ENCODE measurements at places on chromosomes 2 and 18.

DNA sequence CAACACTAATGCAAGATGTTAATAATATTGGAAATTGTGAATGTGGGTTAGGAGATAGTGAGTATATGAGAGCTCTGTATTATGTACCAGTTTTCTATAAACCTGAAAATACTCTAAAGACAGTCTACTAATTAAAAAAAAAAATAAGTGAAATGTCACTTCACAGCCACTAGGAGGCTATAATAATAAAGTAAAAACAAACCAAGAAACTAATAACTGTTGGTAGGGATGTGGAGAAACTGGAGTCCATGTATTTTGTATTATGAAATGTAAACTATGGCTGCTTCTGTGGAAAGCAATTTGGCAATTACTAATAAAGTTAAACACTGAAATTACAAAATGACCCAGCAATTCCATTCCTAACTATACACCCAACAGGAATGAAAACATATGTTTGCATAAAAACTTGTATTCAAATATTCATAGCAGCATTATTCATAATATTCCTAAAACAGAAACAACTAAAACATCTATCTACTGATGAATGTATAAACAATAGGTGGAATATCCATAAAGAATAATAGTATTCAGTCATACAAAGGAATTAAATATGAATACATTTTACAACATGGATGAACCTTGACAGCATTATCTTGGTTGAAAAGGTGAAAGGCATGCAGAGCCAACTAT is 36.2 kb downstream of the CCDC178 start:
- no peak for DNase-seq

GRCh38 chr2:15845737-15846405 is 94.5 kb upstream of the MYCN start:
- DNase-seq: no peak

DNA sequence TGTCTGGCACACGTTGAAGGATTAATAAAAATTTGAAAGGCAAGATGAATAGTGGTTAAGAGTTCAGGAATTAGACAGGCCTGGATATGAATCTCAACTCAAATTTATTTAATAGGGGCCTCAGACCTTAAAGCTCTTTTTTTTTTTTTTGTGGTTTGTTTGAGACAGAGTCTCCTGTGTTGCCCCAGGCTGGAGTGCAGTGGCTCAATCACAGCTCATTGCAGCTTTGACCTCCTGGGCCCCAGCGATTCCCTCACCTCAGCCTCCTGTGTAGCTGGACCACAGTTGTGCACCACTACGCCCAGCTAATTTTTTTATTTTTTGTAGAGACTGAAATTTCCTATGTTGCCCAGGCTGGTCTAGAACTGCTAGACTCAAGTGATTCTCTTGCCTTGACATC is 3.0 kb downstream of the ZRANB3 start:
- DNase-seq: no peak

GRCh38 chr2:219126555-219126954 is 34.1 kb downstream of the NHEJ1 start:
- DNase-seq: peak; percentile 64

GRCh38 chr2:5911718-5912117 is 219.5 kb downstream of the SOX11 start:
- DNase-seq: no peak

- peak; percentile 6 for DNase-seq
Measured at GRCh38 chr2:30915486-30915885, 108.2 kb upstream of the CAPN13 start.

DNA sequence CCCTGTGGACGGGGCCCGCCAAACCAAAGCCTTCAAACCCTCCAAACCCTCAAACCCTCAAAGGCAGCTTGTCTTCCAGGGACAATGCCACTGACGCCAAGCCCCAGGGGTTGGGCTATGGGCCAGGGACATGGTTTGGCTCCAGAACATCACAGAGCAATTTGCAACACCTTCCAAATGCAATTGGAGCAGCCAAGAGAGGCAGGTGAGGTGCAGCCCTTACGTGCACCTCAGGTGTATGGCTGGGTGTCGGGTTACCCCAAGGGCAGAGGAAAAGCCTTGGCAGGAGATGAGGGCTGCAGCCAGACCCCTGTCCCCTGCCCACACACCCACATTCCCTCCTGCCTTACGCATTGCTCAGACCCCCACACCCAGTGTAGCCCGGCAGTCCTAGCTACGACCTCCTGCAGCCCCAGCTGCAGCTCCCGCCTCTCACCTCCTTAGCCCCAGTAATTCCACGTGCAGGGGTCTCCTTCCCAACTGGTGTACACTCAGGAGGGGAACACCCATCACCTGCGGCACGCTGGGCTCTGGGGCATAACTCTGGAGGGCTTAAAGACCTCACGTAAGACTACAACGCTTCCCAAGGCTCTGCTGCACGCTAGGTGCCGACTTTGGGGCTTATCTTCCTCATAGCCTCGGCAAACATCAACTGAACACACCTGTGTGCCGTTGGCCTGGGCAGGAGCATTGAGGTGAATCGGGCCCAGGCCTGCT is 88.7 kb downstream of the TFCP2L1 start:
- no peak for DNase-seq

DNA sequence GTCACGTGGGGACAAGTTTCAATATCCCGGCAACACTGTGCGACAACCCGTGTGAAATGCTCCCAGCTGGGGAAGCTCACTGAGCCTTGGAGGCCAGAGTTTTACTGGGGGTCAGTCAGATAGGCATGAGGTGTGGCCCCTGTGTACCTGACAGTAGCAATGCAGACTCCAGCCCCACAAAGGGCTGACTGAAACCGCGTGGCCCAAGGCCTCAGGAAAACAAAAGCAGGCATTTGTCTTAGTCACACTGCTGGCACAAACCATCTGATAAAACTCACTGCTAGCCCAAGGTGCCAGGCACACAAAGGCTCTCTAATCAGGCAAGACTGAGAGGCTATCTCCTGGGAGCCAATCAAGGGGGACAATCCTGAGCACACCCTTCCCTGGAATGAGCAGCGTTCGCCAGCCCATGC is 786.6 kb upstream of the RAB6C start:
- DNase-seq: peak; percentile 4

DNA sequence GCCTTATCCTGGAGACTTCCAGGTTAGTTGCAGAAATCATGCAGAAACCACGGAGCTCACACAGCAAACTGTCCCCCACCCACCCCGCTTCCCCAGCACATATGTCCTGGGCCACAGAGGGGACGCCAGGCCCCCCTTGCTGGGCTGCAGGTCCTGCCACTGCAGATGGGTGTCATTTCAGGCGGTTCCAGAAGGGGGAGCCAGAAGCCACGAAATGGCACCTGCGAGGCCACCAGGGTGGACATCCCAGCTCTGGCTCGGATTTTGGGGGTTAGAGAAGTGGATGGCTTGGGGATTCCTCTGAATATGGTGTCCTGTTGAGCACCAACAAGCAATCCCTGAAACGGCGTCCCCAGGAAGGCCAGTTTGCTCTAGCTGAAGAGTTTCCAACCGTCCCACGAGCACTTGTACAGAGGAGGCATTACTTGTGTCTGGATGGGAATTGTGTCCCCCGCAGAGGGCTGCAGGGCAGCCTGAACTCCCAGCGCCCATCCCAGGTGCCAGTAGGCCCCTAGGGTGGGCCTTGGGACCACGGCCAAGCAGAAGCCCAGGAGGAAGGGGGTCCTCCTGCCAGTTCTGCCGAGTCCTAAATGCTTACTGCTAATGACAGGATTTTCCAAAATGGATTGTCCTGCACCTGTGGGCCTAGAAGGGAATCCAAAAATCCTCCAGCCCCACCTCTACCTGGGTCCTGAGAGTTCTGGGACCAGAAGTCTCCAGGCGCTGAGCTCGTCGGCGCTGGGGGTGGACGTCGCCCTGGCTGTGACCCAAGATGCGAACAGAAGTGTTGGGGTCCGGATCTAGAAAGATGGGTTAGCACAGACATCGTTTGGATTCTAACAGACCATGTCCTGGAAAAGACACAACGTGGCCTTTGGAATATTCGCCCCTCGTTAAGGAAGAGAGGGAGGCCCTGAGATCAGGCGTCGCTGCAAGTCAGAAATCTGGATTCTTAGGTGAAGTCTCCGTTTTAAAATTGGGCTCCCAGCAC is 14.6 kb upstream of the NFATC1 start:
- peak; percentile 49 for DNase-seq

DNA sequence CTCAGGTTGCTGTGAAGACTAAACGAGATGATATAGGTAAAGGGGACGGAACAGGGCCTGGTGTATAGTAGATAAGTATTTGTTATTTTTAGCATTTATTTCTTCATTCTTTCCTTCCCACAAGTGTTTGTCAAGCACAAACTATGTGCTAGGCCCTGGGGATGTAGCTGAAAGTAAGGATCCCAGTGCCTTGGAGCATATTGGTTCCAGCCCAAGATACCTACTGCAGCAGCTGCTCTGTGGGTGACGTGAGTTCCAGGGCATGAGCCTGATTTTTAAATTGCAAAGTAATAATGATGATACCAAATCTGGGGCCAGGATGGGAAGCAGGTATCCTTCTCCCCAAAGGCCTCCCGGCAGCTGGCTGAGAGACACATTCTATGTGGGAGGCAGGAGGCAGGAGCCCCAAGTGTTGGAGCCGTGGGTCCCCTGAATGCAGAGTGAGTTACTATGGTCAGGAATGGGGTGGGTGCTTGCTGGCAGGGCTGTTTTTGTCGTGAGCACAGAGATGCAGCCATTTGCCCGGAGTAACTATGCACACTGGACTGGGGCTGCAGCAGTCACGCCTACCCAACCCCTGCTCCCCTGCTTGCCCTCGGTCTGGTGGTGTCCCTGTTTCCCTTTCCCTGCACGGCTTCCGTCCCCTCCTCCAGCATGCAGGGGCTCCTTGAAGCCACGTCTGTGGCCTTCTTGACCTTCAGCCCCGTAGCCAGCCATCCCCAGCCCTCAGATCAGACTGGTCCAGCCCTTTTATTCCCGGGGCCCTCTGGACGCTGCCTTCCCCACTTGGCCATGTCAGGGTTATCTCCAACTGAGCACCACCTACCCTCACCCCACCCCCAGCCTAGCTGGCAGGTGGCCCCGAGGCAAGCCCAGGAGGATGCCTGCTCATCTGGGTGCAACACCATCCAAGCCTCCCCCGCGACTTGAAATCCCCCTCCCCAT is 52.4 kb downstream of the INHBB start:
- peak; percentile 48 for DNase-seq

- no peak for DNase-seq
Measured at GRCh38 chr2:25333981-25334380, 7.7 kb downstream of the DNMT3A start.

DNA sequence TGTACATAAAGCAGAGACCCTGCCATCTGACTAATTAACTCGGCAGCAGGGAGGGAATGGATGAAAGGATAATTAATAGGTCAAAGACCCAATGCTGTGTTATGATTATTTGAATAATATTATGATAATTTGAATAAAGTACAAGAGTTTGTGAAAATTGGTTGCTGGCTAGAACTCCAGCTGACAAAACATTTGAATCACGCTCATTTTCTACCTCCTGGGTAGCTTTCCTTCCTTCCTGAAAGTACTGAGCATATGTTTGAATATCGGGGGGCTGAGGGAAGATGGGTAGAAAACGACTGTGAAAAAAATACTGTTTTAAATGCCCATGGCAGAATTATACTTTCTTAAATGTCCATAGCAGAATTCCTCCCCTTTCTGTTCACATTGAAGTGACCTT is 243.6 kb upstream of the RBMS1 start:
- DNase-seq: no peak

DNA sequence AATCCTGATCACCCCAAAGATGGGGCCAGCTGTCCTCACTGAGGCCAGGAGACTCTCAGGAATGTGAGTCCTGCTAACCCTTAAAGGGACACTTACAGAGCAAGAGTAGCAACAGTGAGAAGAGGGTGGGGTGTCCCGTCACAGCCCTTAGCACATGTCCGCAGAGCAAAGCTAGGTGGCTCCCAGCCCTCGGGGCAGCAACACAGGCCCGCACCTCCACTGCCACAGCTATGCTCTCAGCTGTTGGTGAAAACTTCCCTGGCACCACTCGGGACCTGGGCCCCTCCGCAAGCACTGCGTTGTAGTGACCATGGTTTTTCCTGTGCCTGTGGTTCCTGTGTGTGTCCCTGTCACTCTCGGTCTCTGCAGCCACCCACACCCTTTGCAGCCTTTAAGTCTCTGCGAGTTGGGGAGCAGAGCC is 76.4 kb upstream of the UXS1 start:
- no peak for DNase-seq

GRCh38 chr2:234954551-234954992 is 2.8 kb downstream of the SH3BP4 start:
- peak; percentile 32 for DNase-seq

GRCh38 chr18:24185805-24186204 is 46.9 kb downstream of the CABYR start:
- DNase-seq: no peak

DNA sequence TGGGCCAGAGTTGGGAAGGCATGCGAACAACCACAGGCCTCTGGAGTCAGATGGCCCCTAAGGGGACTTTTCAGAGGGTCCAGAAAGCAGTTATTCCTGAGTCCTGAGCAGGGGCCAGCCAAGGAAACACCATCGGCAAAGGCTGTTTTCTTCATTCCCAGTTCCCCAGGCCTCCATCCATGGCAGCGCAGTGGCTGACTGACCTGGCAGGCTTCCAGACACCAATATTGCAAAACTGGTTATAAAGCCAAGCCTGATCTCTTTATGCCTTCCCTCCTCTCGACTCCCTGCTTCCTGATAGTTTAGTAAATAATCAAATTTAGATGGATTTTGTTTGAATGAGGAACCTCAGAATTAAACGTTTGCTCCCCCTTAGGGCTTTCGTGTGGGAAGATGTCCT is 133.4 kb upstream of the ITGA6 start:
- DNase-seq: peak; percentile 17

- DNase-seq: no peak
Measured at GRCh38 chr2:47655563-47655880, 127.4 kb upstream of the MSH6 start.

DNA sequence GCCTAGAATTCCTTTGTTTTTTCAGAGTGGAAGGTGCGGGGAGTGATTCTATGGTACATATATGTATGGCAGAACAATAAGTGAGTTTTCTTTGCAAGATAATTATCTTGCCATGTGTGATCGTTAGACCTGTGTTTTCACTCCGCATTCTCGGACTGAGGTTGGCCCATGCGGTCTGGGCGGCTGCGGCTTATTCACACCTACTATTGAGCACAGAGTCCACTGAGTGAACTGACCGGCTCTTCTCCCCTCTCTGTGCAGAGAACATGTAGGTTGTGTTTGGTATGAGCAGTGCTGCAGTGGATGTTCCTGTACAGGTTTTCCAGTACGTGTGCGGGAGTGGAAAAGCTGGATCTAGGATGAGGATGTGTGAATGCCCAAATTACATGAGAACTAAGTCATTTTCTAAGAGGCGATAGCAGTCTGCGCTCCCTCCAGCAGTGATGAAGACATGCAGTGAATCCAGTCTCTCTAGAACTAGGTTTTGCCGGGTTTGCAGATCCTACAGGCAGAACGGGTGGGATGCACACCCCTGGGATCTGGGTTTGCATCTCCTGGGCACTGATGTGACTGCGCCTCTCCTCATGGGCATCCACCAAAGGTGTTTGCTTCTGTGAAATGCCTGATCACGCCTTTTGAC is 27.1 kb downstream of the MTERF4 start:
- no peak for DNase-seq

GRCh38 chr2:238915596-238915995 is 67.7 kb downstream of the TWIST2 start:
- DNase-seq: no peak

- peak; percentile 28 for DNase-seq
Measured at GRCh38 chr2:33457556-33458247, 18.7 kb upstream of the RASGRP3 start.
